ENCODE measurements at places on chromosomes 11 and 22.

DNA sequence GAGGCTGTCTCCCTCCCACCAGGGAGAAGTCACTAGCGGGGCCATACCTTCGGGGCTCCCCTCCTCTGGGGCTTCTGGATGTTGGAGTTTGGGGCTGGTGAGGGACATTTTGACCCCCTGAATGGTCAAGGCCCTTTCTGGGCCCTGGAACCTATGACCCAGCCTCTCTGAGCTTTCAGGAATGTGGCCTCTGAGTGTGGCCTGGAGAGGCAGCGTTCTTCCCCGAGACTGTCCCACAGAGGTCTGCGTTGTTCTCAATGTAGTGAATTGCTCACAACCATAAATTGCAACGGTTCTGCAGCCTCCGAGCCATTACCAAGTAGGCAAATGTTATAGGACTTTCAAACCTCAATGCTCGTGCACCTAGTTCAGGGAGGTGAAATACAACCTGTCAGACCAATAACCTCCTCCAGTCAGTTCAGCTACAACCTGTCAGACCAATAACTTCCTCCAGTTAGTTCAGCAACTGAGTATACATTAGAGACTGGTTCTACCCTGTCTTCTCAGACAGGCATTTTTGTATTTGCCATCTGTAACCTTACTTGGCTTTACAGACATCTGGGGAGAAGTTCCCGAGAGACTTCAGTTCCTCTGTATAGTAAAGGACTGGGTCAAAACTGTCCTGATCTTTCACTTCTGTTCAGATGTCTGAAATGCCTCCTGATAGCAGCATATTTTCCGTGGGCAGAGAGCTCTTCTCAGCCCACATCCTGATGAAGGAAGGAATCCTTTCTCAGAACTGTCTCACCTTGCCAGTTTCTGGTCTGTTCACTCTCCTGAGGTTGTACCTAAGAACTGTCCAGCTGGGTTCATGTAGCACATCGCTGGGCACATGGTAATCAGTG is 34.2 kb downstream of the MICAL2 start:
- peak; percentile 84 for DNase-seq

GRCh38 chr11:27291302-27291889 is 71.6 kb downstream of the CCDC34 start:
- DNase-seq = no peak

GRCh38 chr11:14390669-14391068 is 31.7 kb upstream of the RRAS2 start:
- no peak for DNase-seq

DNA sequence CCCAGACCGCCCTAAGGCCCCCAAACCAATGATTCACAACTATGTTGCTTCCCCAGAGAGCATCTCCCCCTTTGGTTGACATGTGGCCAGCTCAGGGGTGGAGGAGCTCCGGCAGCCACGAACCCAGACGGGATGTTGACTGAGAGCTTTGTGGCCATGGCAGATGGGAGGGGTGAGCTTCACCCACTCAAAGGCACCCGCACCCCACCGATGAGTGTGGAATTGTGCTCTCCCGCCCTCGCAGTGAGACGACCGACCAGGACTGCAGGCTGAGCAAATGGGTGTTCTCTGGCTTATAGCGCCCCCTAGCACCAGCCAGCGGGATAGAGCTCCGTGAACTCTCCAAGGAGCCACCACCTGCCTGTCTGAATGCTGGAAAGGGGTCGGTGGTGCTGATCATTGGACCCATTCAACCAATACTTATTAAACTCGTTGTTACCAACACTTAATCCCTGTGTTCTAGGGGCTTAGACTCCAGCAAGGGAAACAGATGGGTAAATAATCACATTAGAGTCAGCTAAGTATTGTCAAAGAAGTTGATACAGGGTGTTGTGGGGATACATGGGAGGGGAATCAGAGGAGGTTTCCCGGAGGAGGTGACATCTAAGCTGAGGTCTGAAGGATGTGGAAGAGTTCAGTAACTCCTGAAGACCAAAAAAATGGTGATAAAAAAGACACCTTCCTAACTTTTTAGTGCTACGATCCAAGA is 4.5 kb upstream of the TIMP3 start:
- peak; percentile 83 for DNase-seq

DNA sequence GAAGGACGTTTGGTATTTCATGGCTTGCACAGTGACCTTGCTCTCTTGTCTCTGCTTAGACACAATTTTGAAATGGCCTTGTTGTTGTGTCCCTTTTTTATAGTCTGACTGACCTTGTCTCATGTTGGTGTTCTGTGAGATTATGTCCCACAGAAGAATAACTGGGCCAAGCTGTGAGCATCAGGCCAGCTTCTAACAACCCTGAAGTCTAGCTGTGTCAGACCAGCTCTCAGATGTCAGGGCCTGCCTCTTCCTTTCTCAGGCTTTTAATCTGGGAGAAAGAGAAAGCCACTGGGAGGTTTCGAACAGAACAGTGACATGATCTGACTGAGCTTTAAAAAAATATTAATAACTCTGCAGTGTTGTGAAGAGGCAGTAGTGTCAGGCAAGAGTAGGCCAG is 2.0 kb upstream of the UEVLD start:
- DNase-seq = no peak

GRCh38 chr11:121487191-121487590 is 34.4 kb upstream of the SORL1-AS1 start:
- no peak for DNase-seq

- DNase-seq = no peak
Observed at GRCh38 chr22:17314487-17314886, 54.8 kb upstream of the CECR2 start.

DNA sequence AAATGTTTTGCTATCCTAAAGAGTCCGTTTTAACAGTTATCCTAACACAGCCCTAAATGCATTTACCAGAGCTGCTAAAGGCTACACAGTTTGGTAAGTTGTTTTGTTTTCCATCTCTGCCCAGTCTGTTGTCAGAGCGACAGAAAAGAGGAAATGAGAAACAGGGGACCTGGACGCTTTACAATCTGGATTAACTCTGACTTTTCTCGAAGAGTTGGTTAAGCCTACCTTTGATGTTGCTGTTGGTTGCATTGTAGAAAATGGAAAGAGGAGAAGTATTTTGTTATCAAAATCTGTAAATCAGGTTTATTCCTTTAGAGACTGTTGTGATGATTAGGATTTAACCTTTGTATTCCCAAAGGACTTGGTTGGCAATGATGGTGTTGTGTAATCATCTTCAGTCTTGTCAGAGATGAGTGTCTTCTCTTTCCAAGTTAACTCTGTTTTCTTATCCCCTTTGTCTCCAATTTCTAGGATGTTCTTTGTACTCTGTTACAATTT is 481 bp downstream of the ANGPTL5 start:
- no peak for DNase-seq

- no peak for DNase-seq
Observed at GRCh38 chr11:44976576-44976975, 25.9 kb upstream of the TP53I11 start.

GRCh38 chr22:47408409-47408808 is 646.0 kb downstream of the TBC1D22A start:
- DNase-seq = peak; percentile 27

- no peak for DNase-seq
Observed at GRCh38 chr11:60919956-60920355, 4.3 kb upstream of the TMEM132A start.

DNA sequence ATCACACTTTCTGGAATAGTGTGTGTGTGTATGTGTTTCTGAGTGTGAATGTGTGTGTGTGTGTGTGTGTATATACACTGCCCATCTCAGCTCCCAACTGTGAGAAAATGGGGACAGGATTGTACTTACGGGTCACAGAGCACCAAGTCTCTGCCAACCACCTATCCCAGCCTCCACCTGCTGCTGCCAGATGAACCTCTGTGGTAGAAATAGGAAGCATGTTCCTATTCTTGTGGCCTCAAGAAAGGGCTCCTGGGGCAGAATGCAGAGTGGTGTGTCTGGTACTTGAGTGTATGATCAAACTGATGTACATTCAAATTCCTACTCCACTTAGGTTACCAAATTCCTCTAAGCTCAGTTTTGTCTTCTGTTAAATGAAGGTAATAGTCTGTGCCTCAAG is 14.6 kb downstream of the UBASH3B start:
- DNase-seq = no peak

DNA sequence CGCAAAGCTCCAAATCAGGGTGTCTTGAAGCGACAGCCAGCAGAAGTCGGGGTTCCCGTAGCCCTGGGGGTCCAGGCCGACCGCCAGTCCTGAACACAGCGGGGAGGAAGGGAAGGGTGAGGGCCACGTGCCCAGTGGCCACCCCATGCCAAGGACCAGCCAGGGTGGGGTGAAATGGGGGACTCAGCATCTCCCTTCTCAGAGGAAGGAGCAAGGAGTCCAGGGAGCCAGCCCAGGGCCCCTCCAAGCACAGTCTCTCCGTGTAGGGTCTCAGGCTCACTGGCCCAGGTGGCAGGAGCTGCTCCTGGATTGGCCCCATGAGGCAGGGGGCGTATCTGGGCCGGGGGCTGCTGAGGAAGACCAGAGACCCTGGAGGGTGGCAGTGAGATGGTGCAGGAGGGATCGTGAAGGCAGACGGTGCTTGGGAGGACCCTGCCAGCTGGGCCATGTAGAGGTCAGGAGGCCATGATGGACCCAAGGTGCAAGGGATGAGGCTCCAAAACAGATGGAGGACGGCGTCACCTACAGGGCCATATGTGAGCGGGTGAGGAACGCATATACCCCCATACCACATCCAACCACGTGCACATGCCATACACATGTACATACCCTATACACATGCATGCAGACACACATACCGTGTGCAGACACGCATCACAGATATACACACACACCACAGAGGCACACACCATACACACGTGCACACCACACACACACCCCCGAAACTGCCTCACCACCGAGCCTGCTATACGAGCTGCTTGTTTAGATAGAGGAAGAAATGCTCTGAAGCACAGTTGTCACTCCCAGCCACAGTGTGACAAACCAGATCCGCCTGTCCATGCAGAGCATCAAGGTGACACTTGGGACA is 34.4 kb downstream of the TRMU start:
- no peak for DNase-seq

DNA sequence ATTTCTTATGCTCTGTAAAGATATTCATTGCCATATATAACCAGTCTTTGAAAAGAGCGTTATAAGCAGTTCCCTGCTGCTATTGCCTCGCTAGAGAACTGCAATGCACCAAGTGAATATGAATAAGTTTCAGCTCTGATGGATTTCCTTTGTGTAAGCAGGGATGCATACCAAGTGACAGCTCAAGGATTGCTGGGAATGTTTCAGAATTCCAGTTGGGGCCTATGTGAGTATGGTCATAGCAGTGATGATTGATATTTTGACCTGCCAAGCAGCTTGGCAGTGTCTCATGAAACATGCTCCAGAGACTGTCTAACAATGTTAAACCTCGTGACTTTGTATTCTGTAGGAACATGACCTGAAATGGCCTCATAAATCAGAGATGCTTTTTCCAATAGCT is 312.6 kb downstream of the C11orf87 start:
- no peak for DNase-seq

GRCh38 chr11:94655291-94655690 is 88.1 kb downstream of the PIWIL4 start:
- DNase-seq = peak; percentile 40

DNA sequence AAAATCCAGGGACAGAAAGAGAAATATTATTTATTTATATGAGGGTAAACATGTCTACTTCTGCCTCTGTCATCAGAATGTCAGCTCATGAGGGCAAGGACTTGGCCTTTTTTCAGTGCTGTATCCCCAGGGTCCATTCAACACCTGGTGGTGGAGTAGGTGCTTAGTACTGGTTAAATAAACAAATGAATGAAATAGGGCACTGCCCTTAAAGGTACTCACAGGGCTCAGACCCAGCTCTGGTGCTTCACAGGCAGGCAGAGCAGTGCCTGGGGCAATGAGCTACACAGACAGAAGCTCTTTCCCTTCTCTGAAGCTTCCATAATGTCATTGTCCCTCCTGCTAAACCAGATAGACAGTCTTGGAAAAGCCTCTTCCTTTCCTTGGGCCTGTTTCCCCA is 30.9 kb downstream of the P4HA3 start:
- DNase-seq = no peak

GRCh38 chr11:841981-842369 is 354 bp downstream of the POLR2L start:
- no peak for DNase-seq

GRCh38 chr22:46769191-46769675 is 6.8 kb downstream of the TBC1D22A start:
- peak; percentile 48 for DNase-seq

DNA sequence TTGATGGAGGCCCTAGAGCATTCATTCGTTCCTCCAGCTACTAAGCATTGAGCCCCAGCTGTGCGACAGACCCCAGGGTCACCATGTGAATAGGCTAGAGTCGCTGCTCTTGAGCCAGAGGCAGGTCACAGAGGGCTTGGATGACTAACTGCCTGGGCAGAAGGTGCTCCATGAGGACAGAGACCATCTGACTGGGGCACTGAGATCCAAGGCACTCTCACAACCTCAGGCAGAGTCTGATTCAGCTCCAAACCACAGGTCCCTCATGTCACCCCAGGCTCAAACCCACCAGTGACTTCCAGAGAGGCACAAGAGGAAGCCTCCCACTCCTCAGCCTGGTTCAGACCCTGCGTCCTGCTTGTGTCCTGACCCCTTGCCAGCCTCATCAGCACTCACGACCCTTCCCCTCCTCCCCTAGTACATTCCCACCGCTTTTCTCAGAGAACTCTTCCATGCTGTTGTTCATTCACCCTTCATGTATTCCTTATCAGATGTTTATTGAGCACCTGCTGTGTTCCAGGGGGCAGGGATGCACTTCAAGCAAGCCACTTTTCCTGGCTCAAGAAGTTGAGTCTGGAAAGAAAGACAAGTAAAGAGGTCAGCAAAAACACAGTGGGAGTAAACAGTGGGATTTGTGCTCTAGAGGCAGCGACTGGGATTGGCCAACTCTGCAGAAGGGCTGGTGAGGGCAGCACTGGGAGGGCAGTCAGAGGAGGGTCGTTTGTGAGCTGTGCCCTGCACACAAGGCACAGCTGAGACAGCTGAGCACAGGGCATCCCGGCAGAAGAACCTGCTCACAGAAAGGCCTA is 9.3 kb downstream of the OAF start:
- DNase-seq = no peak

DNA sequence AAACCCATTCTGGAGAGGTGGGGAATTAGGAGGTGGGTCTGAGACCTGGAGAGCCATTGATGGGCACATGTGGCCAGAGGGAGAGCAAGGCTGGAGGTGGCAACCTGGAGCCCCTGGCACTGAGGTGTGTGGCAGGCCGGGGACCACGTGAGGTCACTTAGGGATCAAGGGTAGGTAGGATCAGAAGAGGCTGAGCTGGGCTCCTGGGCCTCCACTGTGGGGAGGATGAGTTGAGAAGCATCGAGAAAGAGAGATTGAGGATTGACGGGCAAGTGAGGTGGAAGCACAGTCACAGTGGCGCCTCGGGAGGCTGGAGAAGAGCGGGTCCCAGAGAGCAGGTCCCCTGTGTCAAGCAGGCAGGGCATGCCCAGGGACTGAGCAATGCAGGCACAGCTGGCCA is 4.1 kb downstream of the GNAZ start:
- no peak for DNase-seq

- peak; percentile 65 for DNase-seq
Observed at GRCh38 chr22:31046539-31047226, 34.4 kb upstream of the SMTN start.
